ENCODE measurements at places on chromosomes 12 and 14. TPM values are rescaled to one million over a fixed set of nuclear protein-coding genes. Genes with fewer than 3 reads are reported as not detected.

The RNU4-1 gene
- polyA plus RNA-seq = not detected

The GUCY2C gene
- polyA plus RNA-seq = not detected

The AVPR1A gene
- polyA plus RNA-seq = not detected

The IL22 gene
- not detected for polyA plus RNA-seq

The LRP1 gene
- polyA plus RNA-seq = 9.6 TPM

The SLC6A15 gene
- 1.9 TPM for polyA plus RNA-seq

The MFAP5 gene
- 0.40 TPM for polyA plus RNA-seq

The EGLN3 gene
- 3.4 TPM for polyA plus RNA-seq

The WNT5B gene
- 1.6 TPM for polyA plus RNA-seq

The RNASE7 gene
- not detected for polyA plus RNA-seq

The HOXC13 gene
- 6.5 TPM for polyA plus RNA-seq

The AQP6 gene
- polyA plus RNA-seq = not detected

The HAL gene
- 0.33 TPM for polyA plus RNA-seq

The RIMBP2 gene
- polyA plus RNA-seq = not detected

The DPF3 gene
- 0.10 TPM for polyA plus RNA-seq

The ZNF605 gene
- polyA plus RNA-seq = 6.5 TPM

The MAX gene
- polyA plus RNA-seq = 37.3 TPM

Measured in A549 (cell line).